Occipital lobe (tissue), 3 donors: ENCODE measurements at places on chromosomes 13 and 19. TPM values are rescaled to one million over a fixed set of nuclear protein-coding genes. Genes with fewer than 3 reads are reported as not detected.

DNA sequence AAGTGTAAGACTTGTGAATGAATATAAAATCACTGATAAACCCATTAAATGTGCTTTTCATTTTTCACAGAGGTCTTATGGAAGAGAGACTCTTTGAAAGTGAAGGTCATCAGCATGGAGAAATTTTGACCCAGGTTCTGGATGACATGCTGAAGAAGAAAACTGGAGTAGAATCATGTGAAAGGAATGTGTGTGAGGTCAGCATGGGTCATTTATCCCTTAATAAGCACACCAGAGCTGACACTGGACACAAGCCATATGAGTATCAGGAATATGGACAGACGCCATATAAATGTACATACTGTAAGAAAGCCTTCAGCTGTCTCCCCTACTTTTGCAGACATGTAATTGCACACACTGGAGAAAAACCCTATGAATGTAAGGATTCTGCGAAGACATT, 29.0 kb downstream of the ZNF20 start:
- DNase-seq, result no peak

- DNase-seq, result peak; percentile 52
Observed at GRCh38 chr19:12965017-12965811, 4.2 kb upstream of the DAND5 start.

GRCh38 chr19:33100894-33101644, 20.1 kb downstream of the GPATCH1 start:
- DNase-seq, result no peak

DNA sequence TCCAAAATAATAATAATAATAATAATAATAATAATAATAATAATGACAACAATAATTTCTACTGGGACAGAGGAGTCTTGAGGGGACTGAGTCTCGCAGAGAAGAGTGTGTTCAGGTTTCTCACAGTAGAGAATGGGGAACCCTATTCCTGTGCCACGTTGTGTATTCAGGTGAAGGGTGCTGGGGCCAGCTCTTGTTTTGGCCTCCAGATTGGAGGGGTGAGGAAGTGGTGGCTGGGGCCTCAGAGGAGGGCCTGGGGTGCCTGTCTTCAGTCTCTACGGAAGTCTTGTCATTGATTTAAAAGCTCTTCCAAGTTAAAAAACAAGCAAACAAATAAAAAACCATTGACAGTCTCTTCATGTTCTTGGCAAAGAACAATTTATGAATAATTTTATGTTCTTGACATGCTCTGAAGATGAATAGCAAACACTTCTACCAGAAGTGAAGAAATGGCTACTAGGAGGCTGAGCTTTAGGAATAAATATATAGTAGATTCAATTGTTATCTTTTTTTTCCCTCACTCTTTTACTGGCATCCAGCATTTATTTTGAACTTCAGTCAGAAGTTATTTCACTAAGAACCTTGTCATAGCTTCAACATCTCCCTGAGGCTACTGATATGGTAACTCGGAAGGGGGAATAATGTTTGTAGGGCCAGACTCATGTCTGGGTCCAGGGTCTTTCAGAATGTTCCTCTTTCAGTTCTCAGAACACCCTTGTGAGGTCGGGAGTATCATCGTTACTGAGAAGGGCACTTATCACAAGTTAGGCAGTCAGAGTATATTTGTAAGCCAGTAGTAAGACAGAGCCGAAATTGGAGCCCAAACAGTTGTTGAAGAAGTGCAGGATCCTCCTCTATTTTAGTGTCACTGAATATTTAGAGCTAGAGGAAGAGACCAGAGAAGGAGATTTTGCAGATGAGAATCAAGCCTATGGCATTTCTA, 13.1 kb downstream of the LRCH1 start:
- DNase-seq, result no peak

TMEM91 gene
- total RNA-seq, result 9.4 TPM

DNA sequence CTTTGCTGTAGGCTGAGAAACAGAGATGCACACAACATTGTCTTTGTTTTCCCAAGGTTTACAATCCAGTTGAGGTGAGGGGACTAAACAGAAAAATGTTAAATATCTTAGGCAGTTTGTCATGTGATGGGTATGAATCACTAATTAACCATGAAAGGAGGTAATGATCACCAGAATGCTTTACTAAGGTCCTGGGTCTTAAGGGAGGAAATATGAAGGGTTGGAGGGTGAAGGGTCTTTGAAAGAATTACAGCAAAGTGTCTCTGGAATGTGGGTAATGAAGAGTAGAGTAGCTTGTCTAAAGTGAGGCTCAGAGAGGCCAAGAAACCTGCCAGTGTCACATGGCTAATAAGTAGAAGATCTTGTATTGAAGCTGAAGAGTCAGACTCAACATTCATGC, 19.0 kb downstream of the BIVM start:
- DNase-seq, result no peak

PDE4A gene
- 5.6 TPM for total RNA-seq

DNA sequence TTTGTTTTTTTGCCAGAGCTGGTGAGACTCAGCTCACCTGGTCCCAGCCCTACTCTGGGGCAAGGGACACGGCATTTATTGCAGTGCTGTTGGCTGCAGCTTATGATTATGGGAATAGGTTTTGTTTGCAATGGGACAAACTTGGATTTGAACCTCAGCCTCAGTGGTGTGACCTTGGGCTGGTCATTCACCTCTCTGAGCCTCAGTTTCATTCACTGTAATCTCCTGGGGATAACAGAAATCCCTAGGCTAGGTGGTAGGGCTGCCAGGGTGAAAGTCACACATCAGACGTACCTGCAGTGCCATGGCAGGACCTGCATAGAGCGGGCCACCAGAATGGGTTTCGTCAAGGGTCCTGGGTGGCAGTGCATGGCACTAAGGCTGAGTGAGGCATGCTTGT, 73.7 kb upstream of the MEDAG start:
- DNase-seq, result no peak

GRCh38 chr13:27250833-27251165, 559 bp upstream of the RPL21 start:
- no peak for DNase-seq

DNA sequence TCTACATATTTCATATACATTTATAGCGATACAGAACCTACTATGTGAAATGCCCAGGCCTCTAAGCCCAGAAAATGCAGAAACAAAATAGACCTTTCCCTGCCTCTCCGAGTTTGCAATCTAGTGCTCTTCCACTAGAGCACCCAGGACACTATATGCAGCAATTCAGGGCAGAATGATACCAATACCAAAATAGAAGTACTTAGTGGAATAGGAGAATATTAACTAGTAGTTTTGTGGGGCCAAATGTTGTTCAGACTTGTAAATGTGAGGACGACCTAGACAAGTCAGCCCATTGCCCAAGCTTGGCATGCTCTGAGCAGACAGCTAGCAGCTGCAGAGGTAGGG, 35.8 kb upstream of the FLT1 start:
- DNase-seq, result no peak

DNA sequence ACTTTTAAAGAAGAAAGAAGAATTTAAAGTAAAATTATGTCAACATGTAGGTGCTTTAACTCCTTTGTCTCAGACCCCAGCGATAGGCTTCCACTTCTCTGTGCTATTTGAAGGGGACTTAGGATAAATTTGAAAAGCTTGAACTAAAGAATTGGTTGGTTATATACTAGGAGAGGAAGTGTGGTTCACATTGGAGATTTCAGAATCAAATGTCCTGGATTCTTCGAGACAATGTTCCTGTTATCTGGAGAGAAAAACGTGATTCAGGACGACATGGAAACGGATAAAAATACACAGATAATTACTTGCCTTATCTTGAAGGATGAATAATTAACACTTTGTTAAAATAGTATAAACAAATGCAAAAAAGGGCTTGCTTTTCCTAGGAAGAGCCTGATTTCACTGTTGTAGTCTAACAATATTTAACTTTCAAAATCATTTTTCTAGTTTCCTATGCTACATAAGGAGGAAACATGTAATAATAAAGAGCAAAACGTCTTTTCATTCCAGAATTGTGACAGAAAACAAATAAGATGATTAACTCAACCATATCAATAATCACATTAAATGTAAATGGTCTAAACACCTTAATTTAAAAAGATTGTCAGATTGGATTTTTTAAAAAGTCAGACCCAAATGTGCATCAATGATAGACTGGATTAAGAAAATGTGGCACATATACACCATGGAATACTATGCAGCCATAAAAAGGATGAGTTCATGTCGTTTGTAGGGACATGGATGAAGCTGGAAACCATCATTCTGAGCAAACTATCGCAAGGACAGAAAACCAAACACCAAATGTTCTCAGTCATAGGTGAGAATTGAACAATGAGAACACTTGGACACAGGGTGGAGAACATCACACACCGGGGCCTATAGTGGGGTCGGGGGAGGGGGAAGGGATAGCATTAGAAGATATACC, 724 bp upstream of the ZNF780A start:
- DNase-seq, result no peak

DNA sequence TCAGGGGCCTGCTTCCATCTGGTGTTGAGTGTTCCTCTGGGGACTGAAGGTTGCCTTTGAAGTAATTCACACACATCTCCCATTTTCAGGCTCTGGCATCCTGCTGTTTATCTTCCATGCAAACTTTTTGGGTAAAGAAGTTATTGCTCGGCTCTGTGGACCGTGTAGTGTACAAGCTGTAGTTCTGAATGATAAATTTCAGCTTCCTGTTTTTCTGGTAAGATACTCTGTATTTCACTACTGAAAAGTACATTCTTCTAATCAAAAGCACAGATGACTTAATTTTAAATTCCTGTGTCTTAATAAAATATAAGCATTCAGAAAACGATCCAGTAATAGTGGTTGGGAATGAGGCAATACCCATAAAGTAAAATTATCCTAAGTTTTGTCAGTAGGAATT, 36.7 kb downstream of the MPHOSPH8 start:
- DNase-seq, result no peak

THSD1 gene
- total RNA-seq, result 15.0 TPM

MAP4K1 gene
- 0.16 TPM for total RNA-seq

DNA sequence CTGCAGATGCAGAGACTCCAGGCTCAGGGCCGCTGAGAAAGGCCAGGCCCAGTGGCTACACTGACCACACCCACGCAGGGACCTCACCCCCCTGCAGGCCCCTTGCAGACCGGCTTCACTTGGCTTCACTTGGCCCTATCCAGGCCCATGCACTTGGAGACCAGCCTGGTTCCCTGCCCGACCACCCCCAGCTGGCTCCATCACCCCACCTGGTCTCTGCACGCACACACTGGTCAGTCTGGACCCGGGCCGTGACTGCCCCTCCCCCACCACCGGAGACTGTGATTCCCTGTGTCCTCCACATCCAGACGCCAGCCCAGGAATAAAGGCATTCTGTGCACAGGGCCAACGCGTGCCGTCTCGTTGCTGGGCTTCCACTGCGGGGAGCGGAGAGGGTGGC, 4.9 kb upstream of the EBI3 start:
- DNase-seq, result no peak

GRCh38 chr19:15240515-15240914, 8.3 kb upstream of the EPHX3 start:
- no peak for DNase-seq
